Common myeloid progenitor, CD34-positive (primary cell): ENCODE measurements at places on chromosomes 13 and 19.

DNA sequence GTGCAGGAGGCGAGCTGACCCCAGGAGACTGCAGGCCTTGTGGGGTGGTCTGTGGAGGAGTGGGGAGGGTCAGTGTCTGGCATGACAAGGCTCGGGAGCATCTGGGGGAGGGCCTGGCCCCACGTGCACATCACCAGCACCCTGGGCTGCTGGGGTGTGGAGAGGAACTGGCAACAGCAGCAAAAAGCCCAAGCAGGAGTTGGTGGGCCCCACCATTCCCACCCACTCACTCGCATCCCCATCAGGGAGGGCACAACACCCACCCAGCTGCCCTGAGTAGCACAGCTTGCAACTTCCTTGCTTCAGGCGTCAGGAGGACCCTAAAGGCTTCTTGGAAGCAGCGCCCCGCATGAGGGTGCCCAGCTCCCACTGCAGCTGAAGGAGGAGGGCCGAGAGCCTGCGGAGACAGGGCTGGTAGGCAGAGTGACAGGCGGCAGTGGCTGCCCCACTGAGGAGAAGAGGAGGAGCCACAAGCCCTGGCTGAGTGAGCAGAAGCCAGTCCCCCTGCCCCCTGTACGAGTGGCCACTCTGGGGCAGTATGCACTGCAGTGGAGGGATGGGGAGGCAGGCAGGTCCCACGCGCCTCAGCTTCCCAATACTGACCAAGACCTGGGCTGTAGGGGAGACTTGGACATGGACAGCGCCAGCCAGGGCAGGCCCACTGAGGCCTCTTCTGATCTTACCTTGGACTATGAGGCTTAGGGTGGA, 26.5 kb downstream of the ELL start:
- no peak for DNase-seq

- DNase-seq, result no peak
Measured at GRCh38 chr13:110371550-110372465, 64.7 kb downstream of the COL4A2 start.

- peak; percentile 26 for DNase-seq
Measured at GRCh38 chr13:84654654-84655275, 772.5 kb upstream of the SLITRK1 start.

DNA sequence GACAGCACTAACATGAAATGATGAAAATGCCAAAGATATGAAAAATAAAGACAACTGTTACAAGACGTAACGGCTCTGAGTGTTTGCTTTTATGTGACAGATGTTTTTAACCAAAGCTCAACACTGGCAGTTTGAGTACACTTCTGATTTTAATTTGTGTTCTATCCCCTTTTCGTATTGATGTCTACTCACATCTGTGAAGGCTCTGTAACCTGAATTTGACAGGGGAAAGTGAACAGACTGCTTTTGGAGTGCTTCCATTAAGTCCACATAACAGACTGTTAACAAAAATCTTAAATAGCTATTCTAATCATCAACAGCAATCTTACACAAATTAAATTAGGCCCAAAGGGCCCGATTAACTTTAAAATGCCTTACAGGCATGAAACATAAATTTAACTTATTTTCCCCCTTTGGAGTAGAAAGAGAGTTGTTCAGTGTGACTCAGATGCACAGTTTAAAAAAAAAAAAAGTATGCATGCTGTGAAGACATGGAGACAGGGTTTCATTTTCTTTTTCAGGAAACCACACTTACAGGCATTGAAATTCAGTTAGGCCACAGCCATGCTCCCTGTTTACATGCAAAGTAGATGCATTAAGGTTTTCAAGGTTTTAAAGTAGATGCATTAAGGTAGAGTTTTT, 16.3 kb upstream of the RNASEH2B start:
- peak; percentile 95 for DNase-seq

GRCh38 chr13:24181991-24182702, 21.6 kb downstream of the SPATA13 start:
- DNase-seq, result no peak

GRCh38 chr13:78015782-78016181, 97.2 kb upstream of the EDNRB start:
- DNase-seq, result no peak

- no peak for DNase-seq
Measured at GRCh38 chr19:50693064-50693975, 26.3 kb downstream of the SHANK1 start.

- peak; percentile 45 for DNase-seq
Measured at GRCh38 chr19:33273881-33274662, 28.3 kb downstream of the CEBPA start.

GRCh38 chr19:14561847-14562351, 10.0 kb downstream of the NDUFB7 start:
- DNase-seq, result no peak

- no peak for DNase-seq
Measured at GRCh38 chr13:90594681-90595080, 752.8 kb upstream of the MIR17HG start.

- no peak for DNase-seq
Measured at GRCh38 chr19:5922161-5922545, 8.1 kb downstream of the CAPS start.

DNA sequence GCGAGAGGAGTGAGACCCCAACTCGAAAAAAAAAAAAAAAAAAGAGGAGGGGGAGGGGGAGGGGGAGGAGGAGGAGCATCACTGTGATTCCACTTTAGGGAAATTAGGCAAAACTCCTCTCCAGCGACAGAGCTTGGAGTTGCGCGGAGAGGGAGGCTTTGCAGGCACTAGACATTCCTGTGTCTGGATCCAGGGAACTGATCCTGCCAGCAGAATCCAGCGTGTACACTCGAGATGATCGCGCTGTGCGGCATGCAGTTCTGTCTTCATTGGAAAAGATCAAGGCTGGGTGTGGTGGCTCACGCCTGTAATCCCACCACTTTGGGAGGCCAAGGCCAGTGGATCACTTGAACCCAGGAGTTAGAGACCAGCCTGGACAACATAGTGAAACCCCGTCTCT, 29.6 kb upstream of the KLF2 start:
- no peak for DNase-seq

GRCh38 chr19:49114630-49115363, 627 bp downstream of the LIN7B start:
- peak; percentile 61 for DNase-seq

DNA sequence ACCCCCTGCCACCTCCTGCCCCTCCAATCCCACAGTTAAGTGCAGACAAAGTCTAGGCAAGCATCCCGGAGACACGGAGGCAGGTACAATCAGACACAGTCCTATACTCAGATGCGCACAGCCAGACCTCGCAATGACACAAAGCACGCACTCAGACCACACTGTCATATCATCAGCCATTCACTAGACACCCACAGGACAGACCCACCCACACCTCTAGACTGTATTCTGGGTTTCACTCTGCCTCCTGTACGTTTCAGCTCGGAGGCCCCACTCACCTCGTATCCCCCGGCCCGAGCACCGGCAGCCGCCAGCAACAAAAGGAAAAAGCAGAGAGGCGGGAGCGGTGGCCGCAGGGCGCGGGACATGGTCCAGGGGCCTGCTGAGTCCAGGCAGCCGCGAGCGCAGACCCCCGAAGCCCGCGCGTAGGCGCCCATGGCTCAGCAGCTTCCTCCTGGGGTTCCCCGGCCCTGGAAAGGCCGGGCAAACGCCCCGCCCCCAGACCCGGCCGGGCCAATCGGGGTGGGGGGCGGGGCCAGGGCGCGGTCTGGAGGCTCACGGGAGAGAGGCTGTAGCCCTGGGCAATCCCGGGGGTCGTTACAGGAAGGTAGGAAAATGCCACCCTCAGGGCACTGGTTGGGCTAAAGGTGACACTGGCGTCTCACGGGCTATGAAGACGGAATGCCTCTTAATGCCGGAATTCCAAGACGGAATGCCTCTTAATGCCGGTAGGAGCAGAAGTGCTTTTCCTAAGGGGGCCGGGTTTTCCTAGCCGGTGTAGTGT, at the start of the genes MAN2B1 and WDR83:
Gene MAN2B1 (minus strand): TSS at position 478 of the 784 bp plus-strand sequence. CDS start 41 bp downstream, at position 437.
Gene WDR83 (plus strand): TSS at position 543 of the 784 bp plus-strand sequence. CDS start 2,984 bp downstream, outside the sequence.
- peak; percentile 69 for DNase-seq
